ENCODE measurements at places on chromosomes 1 and 21.

DNA sequence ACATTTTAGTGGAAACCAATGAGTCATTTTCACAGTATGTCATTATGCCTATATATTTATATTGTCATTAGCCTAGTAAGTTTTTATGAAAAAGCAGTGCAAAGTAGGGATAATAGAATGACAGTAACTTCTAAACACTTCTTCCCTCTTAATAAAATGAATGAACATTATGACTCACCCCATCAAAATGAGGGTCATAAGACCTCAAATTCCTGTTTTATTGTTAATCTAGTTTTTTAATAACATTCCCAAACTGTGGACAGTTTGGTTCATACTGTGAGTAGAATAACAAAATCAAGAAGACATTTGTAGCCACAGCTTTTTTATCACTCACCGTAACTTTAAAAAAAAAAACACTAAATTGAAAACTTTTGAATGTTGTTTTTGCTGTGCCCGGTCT, 160.5 kb downstream of the LRRC40 start:
- no peak for DNase-seq

DNA sequence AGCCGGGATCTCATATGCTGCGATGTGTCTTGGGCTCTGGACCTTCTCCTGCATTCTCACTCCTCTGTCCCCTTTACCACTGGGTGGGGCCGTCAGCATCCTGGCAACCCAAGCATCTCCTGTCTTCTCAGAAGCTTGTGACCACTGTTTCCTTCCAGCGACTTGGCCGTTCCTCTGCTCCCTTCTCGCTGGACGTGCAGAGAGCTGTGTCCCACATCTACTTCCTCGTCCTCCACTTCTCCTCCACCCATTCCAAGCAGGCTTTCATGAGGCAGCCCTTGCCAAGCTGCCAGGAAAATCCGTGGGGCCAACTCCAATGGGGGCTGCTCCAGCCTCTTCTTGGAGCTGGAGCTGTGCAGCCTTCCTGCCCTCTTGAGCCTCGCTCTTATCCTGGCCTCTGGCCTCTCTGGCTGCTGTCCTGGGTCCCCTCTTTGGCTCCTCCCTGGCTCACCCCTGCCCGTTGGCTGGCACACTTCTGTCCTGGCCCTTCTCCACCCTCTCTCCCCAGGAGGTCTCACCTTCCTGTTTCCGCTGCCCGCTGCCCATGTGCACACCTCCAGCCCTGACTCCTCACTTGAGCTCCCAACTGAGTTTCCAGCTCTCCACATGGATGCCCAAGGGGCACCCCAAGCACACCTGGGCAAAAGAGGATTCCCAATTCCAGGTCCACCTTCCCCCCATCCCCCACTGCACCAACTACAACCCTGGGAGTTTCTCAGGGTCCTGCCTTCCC, 8.7 kb downstream of the FAM131C start:
- DNase-seq = no peak

DNA sequence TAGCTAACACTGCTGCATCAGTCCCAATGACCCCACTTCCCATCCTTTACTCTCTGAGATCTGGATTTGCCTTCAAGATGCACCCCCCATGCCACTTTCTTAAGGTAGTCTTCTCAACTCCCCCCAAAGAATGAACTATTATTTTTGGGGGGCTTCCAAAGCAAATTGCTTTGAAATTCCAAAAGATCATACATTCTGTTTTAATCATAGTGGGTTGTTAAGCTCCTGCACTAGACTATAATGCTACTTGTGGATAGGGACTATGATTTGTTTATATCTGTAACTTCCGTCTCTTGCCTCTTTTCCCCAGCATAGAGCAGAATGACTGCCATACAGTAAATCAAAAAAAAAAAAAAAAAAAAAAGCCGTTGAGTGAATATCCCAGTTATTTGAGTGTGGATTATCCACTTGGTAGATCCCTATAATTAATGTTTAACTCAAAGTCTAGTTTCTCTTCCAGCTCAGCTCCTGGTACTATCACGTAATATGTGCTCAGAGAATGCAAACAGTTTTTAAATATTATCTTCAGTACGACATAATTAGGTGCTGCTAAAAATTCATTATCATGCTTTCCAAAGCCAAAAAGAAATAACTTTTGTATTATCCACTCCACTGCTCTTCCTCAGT, 26.9 kb downstream of the KIRREL1 start:
- no peak for DNase-seq

GRCh38 chr1:189821833-189822232, 655.8 kb downstream of the BRINP3 start:
- no peak for DNase-seq

DNA sequence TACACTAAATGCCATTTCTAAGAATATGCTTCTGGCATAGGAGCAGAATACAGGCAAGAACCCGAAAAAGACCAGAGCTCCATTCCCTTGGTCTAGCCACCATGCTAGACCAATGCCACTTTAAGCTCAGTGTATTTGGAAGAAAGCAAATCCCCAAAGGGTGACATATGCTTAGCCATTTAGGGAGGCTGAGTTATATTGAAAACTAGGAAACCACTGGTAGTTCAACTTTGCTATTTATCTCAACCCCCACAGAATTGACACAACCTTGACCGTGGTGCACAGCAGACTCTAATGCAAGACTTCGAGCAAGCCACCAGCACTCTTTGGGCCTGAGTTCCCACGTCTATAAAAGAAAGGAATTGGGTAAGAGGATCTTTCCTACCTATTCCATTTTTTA, 167.9 kb downstream of the ADSS2 start:
- no peak for DNase-seq

DNA sequence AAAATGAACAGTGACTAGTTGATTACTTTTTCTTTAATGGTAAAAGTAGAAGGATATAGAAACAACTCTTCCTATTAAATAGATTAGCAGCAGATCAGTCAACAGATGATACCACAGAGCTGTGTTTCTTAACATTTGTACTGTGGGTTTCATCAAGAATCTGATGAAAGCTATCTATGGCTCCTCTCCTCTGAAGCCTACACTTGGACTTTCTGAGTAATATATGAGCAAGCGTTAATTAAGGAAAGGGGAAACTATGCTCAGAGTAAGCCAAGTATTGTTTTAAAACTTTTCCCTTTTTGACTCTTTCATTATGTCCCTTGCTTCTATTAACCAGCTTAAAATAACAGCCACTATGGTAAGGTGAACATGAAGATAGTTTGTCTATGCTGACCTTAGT, 10.8 kb downstream of the ARID4B start:
- no peak for DNase-seq

DNA sequence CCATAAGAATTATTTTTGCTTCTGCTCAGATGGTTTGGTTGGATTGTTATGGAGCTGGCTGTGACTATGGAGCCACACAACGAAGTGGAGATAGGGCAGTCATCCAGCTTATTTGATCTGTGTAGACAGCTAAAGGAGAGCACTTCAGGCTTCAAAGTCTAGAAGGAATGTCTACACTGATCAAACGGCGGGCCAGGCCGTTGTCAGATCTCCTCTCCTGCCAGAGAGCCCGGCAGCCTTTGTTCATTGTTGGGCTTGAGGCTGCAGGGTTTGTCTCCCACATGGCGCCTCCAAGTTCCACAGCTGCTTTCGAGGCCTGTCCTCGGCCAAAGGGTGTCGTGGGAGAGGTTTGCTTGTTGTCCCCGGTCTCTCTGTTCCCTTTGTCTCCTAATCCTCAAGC, 2.8 kb upstream of the STMN1 start:
- no peak for DNase-seq

DNA sequence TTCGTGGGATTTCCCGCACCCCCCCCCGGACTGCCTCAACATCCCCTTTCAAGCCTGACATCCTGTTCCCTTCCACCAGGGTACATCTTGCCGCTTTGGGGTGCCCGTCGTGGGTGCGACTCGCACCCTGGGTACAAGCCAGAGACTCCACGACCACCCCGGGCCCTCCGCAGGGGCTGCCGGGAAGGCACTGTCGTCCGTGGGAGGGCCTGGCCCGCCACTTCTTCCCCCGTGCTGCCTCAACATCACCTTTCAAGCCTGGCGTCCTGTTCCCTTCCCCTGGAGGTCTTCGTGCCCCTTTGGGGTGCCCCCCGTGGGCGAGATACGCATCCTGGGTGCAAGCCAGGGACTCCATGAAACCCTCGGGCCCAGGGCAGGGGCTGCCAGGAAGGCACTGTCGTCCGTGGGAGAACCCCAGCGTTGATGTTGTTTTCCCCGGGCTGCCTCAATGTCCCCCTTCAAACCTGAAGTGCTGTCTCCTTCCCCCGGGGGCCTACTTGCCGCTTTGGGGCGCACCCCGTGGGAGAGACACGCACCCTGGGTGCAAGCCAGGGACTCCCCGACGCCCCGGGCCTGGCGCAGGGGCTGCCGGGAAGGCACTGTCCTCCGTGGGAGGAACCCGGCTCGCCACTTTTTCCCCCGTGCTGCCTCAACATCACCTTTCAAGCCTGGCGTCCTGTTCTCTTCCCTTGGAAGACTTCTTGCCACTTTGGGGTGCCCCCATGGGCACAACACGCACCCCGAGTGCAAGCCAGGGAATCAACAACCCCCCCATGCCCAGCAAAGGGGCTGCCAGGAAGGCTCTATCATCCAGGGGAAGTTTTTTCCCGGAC, 138.6 kb downstream of the LIPI start:
- no peak for DNase-seq

- DNase-seq = no peak
Measured at GRCh38 chr1:102897557-102897956, 210.8 kb downstream of the COL11A1 start.

DNA sequence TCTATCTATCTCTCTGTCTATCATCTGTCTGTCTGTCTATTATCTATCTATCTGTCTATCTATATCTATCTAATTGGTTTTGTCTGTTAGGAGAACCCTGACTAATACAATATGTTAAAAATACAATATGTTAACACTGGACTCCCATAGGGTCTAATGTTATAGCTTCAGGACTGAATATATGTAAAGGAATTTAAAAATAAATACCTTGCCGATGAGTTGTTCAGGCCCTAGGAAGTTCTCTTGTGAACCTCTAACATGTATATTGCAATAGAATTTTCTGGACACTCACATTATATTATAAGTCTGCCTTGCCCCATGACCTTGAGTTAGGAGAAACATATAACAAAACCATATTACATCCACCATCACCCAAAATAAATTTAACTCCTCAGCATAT, 900.6 kb downstream of the NCAM2 start:
- no peak for DNase-seq

- DNase-seq = no peak
Measured at GRCh38 chr1:245246433-245246832, 91.6 kb downstream of the KIF26B start.

Data from activated CD4-positive, alpha-beta T cell treated with anti-CD3 and anti-CD28 coated beads, Interleukin-2, amount 10 ng/mL, durations not matched to agents 7 days and 5 days (primary cell).